ENCODE measurements at places on chromosomes 16 and 17. TPM values are rescaled to one million over a fixed set of nuclear protein-coding genes. Genes with fewer than 3 reads are reported as not detected.

- peak; percentile 85 for DNase-seq
Observed at GRCh38 chr17:75753514-75754377, 11.2 kb downstream of the GALK1 start.

DNA sequence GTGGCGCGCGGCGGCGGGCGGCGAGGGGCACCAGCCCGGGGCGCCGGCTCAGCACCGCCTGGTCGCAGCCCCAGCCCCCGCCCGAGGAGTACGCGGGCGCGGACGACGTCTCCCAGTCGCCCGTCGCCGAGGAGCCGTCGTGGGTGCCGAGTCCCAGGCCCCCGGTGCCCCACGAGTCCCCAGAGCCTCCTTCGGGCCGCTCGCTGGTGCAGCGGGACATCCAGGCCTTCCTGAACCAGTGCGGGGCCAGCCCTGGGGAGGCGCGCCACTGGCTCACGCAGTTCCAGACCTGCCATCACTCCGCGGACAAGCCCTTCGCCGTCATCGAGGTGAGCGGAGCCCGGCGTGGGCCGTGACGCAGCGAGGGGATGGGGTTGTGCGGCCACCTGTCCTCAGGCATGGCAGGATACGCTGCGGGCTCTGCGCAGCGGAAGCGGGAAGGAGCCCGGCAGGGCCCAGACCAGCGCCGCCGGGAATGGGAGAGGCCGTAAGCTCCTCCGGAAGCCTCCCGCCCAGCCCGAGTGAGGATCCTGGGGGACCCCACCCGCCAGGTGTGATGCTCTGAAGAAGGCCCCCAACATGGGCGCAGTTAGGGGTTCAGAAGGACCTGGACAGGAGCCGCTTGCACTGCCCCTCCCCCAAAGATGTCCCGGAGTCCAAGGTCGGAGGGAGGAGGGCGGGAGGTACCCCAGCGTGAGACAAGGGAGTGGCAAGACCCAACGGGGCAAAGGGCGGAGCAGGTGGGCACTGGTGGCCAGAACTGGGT is 522 bp downstream of the NAGS start:
- no peak for DNase-seq

- no peak for DNase-seq
Observed at GRCh38 chr17:72775237-72775636, 317.3 kb downstream of the SLC39A11 start.

DNA sequence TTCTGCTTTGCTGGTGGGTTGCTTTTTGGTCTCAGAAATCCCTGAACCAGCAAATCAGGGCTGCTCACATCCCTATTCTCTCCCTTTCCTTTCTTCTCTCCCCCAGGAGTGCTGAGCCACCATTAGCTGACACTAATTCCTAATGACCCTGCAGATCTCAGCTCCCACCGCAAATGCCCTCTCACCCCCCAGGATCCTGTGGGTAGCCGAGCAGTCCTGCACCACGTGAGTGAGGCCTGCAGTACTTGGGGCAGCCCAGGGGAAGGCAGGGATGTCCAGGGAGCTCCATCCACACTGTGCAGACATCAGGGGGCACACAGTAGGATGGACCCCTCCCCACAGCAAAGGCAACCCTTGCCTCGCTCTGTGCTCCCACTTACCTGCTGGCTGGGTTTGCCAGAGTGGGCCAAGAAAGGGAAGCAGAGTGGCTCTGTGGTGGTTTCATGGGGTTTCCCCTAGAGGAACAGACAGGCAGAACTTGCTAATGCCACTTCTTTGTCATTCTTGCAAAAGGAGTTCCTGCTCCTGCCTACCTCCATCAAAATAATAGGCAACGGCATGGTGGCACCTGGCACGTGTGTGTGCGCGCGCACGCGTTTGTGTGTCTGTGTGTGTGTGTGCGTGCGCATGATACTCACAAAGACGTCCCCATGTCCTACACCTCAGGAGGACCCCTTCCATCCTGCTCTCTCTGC is 135.6 kb downstream of the GAS7 start:
- DNase-seq, result peak; percentile 76

DNA sequence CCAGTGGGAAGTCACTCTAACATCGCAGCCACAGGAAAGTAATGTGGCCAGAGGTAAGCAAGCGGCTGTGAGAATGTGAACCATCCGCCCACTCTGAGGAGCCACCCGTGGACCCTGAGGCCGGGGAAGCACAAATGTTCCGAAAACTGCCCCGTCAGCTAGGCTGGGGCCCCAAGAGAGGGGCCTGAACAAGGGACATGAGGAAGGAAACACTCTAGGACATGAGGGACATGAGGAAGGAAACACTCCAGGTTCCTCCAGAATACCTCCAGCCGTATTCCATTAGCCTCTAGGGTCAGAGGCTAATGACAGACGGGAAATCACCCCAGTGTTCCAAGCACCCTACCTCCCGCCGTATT is 317 bp downstream of the TEFM start:
- no peak for DNase-seq

DNA sequence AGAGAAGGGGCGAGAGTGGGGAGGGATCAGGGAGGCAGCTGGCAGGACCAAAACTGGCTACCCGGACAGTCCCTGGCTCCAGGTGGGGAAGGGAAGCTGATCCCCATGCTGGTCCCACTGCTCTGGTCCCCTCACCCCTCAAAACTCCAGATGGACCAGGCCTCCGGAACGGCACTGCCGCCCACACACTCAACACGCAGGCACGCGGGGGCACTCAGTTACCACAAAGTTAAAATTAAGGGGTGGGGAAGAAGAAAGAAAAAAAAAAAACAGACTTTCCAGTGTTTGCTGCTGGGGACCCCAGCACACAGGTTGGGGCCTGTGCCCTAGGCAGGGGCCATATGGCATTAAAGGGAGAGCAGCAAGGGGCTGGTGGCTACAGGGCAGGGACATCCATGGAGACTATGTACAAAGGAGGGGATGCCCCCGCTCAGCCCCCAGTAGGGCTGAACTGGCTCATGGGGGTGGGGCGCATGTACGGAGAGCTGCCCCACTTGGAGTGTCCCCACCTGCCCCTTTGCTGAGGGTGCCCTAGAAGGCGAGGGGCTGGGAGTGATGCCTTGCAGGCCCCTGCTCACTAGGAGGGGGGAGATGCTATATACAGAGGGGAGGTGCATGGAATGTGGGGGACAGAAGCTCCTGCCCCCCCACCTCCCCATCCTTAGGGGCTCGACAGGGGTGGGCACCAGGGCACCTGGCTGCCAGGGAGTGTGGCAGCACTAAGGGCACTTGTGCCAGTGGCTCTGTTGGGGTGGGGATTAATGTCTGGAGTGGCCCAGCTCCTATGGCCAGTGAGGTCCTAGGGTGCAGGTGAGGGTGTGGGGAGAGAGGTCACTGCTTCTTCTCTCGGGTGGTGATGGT is 5.6 kb downstream of the TP53I13 start:
- peak; percentile 69 for DNase-seq

GRCh38 chr16:81860287-81861266 is 81.5 kb downstream of the PLCG2 start:
- DNase-seq, result no peak

Gene MYL4
- total RNA-seq, result 113 TPM

Gene KRTAP4-1
- total RNA-seq, result not detected

Gene ARSG
- 2.7 TPM for total RNA-seq

Gene CAVIN1
- total RNA-seq, result 358 TPM

Gene LCMT1
- 38.7 TPM for total RNA-seq

Gene TBX2
- total RNA-seq, result 17.2 TPM

Gene TEKT5
- total RNA-seq, result 0.22 TPM
